ENCODE measurements at places on chromosomes 7 and 10. TPM values are rescaled to one million over a fixed set of nuclear protein-coding genes. Genes with fewer than 3 reads are reported as not detected.

TAF6 gene
- total RNA-seq, result 97.1 TPM

EVX1 gene
- not detected for total RNA-seq

RPEL1 gene
- total RNA-seq, result 0.13 TPM

MOGAT3 gene
- total RNA-seq, result not detected

MRPS17 gene
- 11.4 TPM for total RNA-seq

CD36 gene
- 10.8 TPM for total RNA-seq

CAV1 gene
- total RNA-seq, result 107 TPM

PIK3CG gene
- 0.13 TPM for total RNA-seq

NEUROD6 gene
- total RNA-seq, result not detected

NPM3 gene
- 124 TPM for total RNA-seq

AMPH gene
- 2.8 TPM for total RNA-seq

CDH23 gene
- not detected for total RNA-seq

RAPGEF5 gene
- 1.8 TPM for total RNA-seq

TMEM140 gene
- total RNA-seq, result 0.64 TPM

WEE2 gene
- not detected for total RNA-seq

STEAP1B gene
- total RNA-seq, result 4.4 TPM

FZD1 gene
- 35.7 TPM for total RNA-seq

PHKG1 gene
- not detected for total RNA-seq

ADCY1 gene
- 0.16 TPM for total RNA-seq

ZP3 gene
- total RNA-seq, result 2.1 TPM

OR9A2 gene
- not detected for total RNA-seq

PNLIPRP3 gene
- total RNA-seq, result under 0.01 TPM

WNT16 gene
- not detected for total RNA-seq

GPR26 gene
- total RNA-seq, result not detected

MSMB gene
- not detected for total RNA-seq

SLIT1 gene
- under 0.01 TPM for total RNA-seq

CPEB3 gene
- 0.64 TPM for total RNA-seq

MIOS gene
- total RNA-seq, result 18.1 TPM

MALRD1 gene
- total RNA-seq, result 0.08 TPM

HTRA1 gene
- total RNA-seq, result 93.3 TPM

IFIT2 gene
- total RNA-seq, result 2.7 TPM

CALHM1 gene
- not detected for total RNA-seq

CALML3 gene
- not detected for total RNA-seq

ARPC1A gene
- total RNA-seq, result 121 TPM

BBIP1 gene
- 38.2 TPM for total RNA-seq

GRID2IP gene
- total RNA-seq, result not detected

RET gene
- 0.08 TPM for total RNA-seq

BTAF1 gene
- 26.8 TPM for total RNA-seq

SLC16A12 gene
- 0.91 TPM for total RNA-seq

ITIH5 gene
- 0.91 TPM for total RNA-seq

DDX50 gene
- total RNA-seq, result 44.5 TPM

NME8 gene
- not detected for total RNA-seq

PHYHIPL gene
- not detected for total RNA-seq

FAM25A gene
- total RNA-seq, result not detected

SORCS1 gene
- 0.08 TPM for total RNA-seq

CPA2 gene
- not detected for total RNA-seq

MKRN1 gene
- 38.1 TPM for total RNA-seq

SCART1 gene
- total RNA-seq, result 1.4 TPM

VWA2 gene
- not detected for total RNA-seq

ZRANB1 gene
- 21.3 TPM for total RNA-seq

NRCAM gene
- 22.7 TPM for total RNA-seq

ADK gene
- total RNA-seq, result 12.4 TPM

HEPACAM2 gene
- total RNA-seq, result not detected

STK17A gene
- total RNA-seq, result 77.4 TPM

ELAPOR2 gene
- total RNA-seq, result 12.9 TPM

All from epithelial cell of alveolus of lung (primary cell).